Neural crest cell (in vitro differentiated cells): ENCODE measurements at places on chromosomes 2 and 18.
A peak's percentile ranks its signal among the peaks of the same experiment; 100 is the strongest.

- no peak for DNase-seq
- H3K27me3 ChIP-seq, result peaks cover 10% of the 10 kb centered on the region
Measured at GRCh38 chr2:19670303-19670702, 231.5 kb downstream of the TTC32 start.

DNA sequence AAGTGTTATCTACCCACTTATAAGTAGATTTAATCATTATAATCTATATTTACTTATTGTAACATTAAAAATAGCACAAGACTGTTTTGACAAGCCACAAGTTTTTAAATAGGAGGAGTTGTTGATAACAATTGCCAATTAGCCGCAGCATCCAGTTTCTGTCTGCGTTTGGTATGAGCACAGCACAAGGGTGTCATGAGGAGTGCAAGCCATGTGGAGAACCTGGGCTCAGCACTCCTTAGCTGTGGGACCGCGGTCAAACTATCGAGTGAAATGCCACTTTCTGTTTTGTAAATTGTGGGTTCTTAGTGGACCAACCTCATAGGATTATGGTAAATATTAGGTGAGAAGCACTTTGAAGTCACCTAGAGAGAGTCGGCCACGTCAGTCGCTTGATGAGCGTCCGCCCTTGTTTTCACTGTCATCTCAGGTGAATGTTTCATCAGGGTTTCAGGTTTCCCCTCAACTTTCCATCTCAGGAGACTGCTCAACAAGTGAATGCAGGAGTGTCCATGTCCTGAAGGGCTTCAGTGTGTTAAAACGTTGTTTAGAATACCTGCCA is 294.5 kb downstream of the ZNF407 start:
- no peak overlapping the region for H3K27ac ChIP-seq
- H3K4me3 ChIP-seq, result no peak overlapping the region
- H3K4me1 ChIP-seq, result peaks cover 32% of the 10 kb centered on the region
- H3K36me3 ChIP-seq, result peaks cover 4% of the 10 kb centered on the region

DNA sequence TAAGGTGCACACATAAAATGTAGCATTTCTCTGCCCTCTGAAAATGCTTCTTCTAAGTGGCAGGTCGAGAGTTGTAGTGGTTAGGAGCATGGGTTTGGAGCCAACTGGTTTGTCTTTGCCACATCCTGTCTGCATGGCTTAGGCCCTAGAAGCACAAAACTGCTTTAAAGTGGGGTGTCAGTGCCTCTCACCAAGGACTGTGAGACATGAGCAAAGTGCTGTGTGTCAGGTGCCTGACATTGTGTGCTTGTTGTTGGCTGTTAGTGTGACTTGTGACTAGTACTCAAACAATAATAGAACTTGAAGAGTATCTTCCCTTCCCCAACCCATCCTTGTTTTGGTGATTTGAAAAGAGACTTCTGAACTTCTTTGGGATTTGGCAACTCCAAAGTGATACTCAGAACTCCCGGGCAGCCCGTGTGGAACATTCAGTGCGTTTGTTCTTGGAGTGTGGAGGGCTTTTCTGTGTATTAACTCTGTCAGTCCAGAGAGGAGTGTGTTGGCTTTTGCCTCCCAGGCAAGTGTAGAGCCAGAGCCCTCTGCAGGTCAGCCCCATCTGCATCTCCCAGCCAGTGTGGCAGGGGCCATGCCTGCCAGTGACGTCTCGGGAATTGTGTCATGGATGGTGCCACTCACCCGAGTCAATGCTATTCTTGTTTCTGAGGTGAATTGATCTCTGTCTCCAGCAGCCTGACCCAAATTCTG is 5.0 kb downstream of the MGAT5 start:
- H3K27me3 ChIP-seq, result no peaks in the 10 kb centered on the region
- DNase-seq, result no peak
- no peaks in the 10 kb centered on the region for H3K36me3 ChIP-seq
- H3K27ac ChIP-seq, result no peak overlapping the region
- no peak overlapping the region for H3K4me3 ChIP-seq

GRCh38 chr2:150689590-150689989 is 202.1 kb upstream of the RND3 start:
- peaks cover 12% of the 10 kb centered on the region for H3K4me1 ChIP-seq
- no peaks in the 10 kb centered on the region for H3K27me3 ChIP-seq
- no peaks in the 10 kb centered on the region for H3K36me3 ChIP-seq
- H3K27ac ChIP-seq, result no peak overlapping the region
- DNase-seq, result no peak

- DNase-seq, result no peak
- peaks cover 41% of the 10 kb centered on the region for H3K36me3 ChIP-seq
- H3K27me3 ChIP-seq, result no peaks in the 10 kb centered on the region
- no peak overlapping the region for H3K27ac ChIP-seq
- peaks cover 29% of the 10 kb centered on the region for H3K4me1 ChIP-seq
- no peak overlapping the region for H3K4me3 ChIP-seq
Measured at GRCh38 chr2:239156516-239157265, 244.1 kb downstream of the HDAC4 start.

- no peak overlapping the region for H3K4me3 ChIP-seq
- no peak overlapping the region for H3K27ac ChIP-seq
- no peaks in the 10 kb centered on the region for H3K4me1 ChIP-seq
- no peaks in the 10 kb centered on the region for H3K27me3 ChIP-seq
Measured at GRCh38 chr2:86062043-86062442, 43.6 kb downstream of the POLR1A start.

DNA sequence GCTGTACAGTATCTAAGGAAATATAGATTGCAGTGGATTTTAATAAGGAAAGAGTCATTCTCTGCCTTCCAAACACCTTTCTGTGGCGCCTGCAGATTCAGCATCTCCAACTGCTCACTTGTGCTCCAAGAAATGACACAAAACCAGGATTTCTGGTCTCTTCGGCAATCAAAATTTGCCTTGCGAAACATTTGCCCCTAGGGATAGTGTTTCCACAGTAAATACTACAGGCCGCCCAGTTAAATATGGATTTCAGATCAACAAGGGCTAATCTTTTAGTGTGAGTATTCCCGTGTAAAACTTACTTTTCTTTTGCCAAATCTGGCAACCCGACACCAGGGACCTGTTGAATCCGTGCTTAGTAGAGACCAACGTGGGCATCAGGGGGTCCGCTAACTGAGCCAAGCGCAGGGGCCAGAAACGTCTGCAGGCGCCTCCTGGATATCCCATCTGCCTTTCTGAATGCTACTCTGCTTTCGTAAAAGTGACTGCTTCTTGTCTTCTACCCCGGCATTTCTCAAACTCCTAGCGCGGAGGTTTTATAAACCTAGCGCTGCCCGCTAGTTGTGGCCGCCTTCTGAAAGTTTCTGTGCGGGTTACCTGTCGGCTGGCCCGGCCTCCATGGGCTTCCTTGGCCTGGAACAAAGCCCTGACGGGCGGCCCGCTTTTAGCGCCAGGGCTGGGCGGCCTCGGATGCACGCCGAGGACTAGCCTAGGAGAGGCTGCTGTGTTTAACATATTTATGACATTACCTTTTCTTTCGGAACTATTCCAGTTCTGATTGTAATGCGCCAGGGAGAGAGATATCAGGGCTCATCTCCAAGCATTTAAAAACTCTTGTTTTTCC is 2.5 kb downstream of the CYP1B1 start:
- peaks cover 75% of the 10 kb centered on the region for H3K27me3 ChIP-seq
- H3K27ac ChIP-seq, result no peak overlapping the region
- peaks cover 17% of the 10 kb centered on the region for H3K4me1 ChIP-seq
- no peak for DNase-seq

- no peaks in the 10 kb centered on the region for H3K36me3 ChIP-seq
- H3K27me3 ChIP-seq, result peaks cover 8% of the 10 kb centered on the region
- no peak for DNase-seq
- H3K4me3 ChIP-seq, result peak overlapping the region; percentile 100
Measured at GRCh38 chr2:219596954-219597551, 604 bp upstream of the STK11IP start.

GRCh38 chr2:10385501-10385900 is 62.6 kb downstream of the ODC1 start:
- H3K4me1 ChIP-seq, result peaks cover 21% of the 10 kb centered on the region
- no peak overlapping the region for H3K27ac ChIP-seq
- no peaks in the 10 kb centered on the region for H3K36me3 ChIP-seq
- DNase-seq, result no peak
- no peak overlapping the region for H3K4me3 ChIP-seq
- H3K27me3 ChIP-seq, result no peaks in the 10 kb centered on the region

DNA sequence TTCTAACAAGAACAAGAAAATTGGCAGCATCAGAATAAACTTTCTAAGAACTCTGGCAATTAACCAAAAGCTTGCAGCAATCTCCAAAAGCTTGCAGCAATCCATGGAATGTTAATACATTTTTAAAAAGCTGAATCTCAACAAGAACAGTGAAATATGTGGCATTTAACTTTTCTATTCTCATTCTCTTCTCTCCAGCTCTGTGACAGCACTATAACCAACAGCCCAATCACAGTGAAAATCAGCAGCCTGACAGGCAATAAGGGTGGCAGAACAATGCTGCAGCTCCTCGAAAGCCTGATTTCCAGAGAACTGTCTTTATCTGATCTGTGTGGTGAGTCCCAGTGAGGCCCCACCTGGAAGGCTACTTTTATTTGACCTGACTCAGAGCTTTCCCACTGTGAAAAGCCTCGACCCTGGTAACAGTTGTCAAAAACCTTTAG is 60.0 kb downstream of the TMEM131 start:
- H3K4me3 ChIP-seq, result no peak overlapping the region
- no peak for DNase-seq
- no peak overlapping the region for H3K27ac ChIP-seq
- peaks cover 15% of the 10 kb centered on the region for H3K36me3 ChIP-seq
- peaks cover 25% of the 10 kb centered on the region for H3K4me1 ChIP-seq
- H3K27me3 ChIP-seq, result no peaks in the 10 kb centered on the region

DNA sequence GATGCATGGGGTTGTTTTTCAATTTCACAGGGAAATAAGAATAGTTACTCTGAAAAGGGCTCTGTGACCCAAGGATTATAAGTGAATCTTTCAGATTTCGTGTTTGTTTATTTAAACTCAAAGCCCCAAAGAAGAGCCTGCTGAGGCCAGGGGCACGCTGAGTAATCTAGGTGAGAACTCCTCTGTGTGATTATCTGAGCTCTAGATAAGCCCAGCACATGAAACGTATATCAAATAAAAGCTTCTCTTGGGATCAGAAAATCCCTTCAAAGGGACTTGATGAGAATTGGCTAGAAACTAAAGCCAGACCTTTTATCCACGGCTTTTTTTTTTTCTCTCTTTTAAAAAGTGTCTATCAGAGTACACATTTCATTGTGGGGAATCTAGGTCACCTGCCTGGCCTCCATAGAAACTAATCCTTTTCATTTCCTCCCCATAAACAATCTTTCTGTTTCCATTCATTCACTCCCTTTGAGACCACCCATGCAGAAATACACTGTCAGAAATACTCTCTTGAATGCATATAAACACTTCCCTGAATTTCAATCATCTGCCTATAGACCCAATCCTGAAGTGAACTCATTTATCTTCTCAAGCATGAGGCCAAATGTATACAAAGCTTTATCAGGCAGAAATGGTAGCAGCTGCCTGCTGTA is 137.4 kb downstream of the RIT2 start:
- H3K27me3 ChIP-seq, result no peaks in the 10 kb centered on the region
- no peak for DNase-seq
- H3K4me1 ChIP-seq, result peaks cover 24% of the 10 kb centered on the region
- H3K4me3 ChIP-seq, result no peak overlapping the region
- H3K27ac ChIP-seq, result no peak overlapping the region

- peak overlapping the region; percentile 73 for H3K27ac ChIP-seq
- peaks cover 31% of the 10 kb centered on the region for H3K4me1 ChIP-seq
- peak overlapping the region; percentile 13 for H3K4me3 ChIP-seq
- no peak for DNase-seq
- H3K36me3 ChIP-seq, result no peaks in the 10 kb centered on the region
Measured at GRCh38 chr2:173652767-173653431, 298.2 kb downstream of the CDCA7 start.
